ENCODE measurements at places on chromosomes 4 and X.

DNA sequence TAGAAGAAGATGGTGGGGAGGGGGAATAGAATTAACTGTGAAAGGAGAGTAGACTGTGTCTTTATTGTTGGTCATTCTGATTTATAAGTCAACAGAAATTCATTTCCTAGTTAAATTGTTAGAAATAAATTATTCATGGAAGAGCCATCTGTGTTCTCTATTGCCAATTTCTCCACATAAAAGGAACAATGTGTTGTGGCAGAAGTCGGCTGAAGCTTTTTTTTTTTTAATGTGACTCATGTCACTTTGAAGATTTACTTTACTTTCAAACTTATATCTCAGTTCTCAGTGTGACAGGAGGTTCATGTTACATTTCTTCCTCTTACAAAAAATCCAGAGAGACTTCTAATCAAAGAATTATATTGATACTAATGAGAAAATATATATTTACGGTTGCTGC is 60.5 kb downstream of the CPE start:
- DNase-seq, result no peak

- DNase-seq, result no peak
Observed at GRCh38 chr4:8639777-8640720, 47.5 kb downstream of the CPZ start.

DNA sequence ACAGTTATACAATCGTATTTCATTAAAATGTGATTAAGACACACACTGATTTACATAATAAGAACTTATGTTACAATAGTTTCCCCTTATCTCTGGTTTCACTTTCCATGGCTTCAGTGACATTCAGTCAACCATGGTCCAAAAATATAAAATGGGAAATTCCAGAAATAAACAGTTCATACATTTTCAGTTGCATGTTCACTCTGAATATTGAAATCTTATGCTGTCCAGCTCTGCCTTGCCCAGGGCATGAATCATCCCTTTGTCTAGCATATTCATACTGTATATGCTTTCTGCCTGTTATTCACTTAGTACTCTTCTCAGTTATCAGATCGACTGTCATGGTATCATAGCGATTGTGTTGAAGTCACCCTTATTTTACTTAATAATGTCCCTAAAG is 173.8 kb upstream of the DCAF12L2 start:
- DNase-seq, result no peak

GRCh38 chrX:30935985-30936384 is 46.9 kb upstream of the TAB3 start:
- no peak for DNase-seq

- no peak for DNase-seq
Observed at GRCh38 chrX:136755411-136755810, 25.3 kb downstream of the ARHGEF6 start.

DNA sequence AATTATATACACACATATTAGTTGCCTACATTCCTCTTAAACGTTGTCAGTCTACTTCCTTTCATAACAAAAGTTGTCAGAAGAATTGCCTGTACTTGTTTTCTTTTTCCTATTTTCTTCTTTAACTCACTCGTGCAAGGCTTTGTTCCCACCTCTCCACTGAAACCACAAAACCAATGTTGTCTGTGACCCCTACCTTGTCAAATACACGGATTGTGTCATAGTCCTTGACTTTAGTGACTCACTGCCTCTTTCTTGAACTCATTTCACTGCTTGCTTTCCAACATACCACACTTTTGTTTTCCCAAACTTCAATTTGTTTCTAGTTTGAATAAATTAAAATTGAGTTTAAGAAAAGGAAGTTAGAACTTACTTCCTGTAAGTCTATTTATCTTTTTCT is 283.9 kb upstream of the AGA start:
- DNase-seq, result no peak

GRCh38 chr4:13626492-13627177 is 890 bp downstream of the BOD1L1 start:
- no peak for DNase-seq

DNA sequence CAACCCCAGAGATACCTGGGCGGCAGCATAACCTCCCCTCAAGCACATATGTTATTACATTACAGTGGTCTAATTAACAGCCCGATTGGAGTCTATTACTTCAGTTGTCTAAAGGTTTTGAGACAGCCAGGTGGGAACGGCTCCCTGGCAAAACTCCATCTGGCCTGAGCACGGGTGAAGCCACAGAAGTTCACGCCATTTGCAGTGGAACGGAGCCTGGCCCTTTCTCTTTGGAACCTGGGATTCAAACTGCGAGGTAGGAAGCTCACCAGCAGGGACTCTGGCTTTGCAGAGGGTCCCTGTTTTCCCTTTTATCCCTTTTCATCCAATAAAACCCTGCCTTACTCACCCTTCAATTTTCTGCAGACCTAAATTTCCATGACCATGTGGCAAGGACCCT is 45.9 kb upstream of the NEIL3 start:
- DNase-seq, result no peak

- DNase-seq, result no peak
Observed at GRCh38 chr4:153466081-153466948, at the start of gene TMEM131L. TSS of gene TMEM131L (plus strand) at chr4:153466360. CDS start at chr4:153466398, 38 bp downstream.

- DNase-seq, result peak; percentile 2
Observed at GRCh38 chrX:97268182-97268680, 384.5 kb downstream of the RPA4 start.

DNA sequence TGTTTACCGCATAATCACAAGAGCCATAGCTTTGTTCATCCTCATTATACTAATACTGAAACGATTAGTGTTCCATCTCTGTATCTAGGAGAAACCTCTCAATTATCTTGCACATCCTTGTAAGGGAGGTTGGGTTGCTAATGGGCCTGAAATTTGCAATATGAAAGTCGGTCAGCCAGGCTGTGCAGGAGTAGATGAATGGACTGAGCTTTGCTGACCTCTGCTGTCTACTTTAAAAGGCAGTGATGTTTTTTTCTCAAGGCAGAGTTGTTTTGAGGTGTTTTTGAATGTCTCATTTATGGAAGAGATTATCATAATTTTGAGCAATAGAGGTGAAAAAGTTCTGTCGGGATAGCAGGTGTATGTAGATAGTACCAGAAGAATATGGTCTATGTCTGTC is 47.9 kb upstream of the LINC00632 start:
- DNase-seq, result no peak

GRCh38 chr4:37279894-37280592 is 35.5 kb downstream of the NWD2 start:
- DNase-seq, result no peak

GRCh38 chr4:142556570-142557238 is 289.4 kb downstream of the INPP4B start:
- no peak for DNase-seq

- DNase-seq, result no peak
Observed at GRCh38 chr4:156109943-156110900, 156.6 kb upstream of the CTSO start.

DNA sequence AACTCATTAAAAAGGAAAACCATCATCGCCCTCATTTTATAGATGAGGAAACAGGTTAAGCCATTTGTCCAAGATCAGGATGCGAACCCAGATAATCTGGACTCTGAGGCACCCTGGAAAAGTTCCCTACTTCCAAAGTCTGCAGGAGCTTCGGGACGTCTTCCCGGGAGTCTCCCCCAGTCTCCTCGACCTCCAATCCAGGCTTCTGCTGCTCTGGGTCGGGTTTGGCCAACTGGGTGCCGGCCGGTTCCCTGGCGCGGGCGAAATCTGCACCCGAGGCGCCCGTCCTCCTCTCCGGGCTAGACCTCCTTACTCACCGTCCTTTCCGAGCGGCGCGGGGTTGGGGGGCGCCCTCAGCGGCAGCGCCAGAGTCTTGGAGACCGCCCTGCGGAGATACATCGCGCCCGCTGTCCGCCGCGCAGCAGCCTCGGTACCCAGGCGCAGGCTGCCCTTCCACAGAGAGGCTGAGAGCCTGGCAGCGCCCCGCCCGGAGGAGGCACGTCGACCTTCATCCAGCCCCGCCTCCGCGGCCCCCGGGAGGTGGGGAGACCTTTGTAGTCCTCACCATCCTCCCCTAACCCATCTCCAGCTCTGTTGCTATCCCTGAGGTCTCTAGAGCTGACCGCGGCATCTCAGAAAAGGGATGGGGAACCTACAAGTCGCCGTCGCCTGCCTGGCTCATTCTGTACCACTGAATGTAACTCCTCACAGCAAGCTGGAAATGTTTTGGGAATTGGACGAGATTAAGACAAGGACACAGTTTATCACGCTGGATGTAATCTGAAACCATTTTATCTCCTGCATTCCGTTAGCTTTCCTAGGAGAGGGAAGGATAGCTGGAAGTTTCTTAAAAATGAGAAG is at the start of gene MGARP:
Gene MGARP, minus strand, starts transcription at position 466 of the 861 bp plus-strand sequence. Its CDS starts 67 bp downstream, at position 399.
- no peak for DNase-seq

DNA sequence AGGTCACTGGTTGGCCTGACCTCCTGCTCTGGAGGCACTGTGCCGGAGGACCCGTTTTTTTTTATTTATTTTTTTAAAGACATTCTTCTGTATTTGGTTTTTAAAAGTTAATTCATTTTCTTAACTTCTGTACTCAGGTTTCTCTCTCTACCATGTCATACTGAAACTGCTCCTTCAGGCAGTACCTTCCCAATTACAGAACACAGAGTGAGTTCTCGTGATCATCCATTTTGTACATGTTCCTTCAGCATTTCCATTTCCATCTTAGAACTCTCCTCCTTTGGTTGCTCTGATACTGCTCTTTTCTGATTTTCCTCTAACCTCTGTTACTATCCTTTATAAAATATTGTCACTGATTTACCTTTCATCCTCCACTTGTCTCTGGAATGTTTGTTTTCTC is 17.9 kb downstream of the UBE2K start:
- DNase-seq, result no peak

DNA sequence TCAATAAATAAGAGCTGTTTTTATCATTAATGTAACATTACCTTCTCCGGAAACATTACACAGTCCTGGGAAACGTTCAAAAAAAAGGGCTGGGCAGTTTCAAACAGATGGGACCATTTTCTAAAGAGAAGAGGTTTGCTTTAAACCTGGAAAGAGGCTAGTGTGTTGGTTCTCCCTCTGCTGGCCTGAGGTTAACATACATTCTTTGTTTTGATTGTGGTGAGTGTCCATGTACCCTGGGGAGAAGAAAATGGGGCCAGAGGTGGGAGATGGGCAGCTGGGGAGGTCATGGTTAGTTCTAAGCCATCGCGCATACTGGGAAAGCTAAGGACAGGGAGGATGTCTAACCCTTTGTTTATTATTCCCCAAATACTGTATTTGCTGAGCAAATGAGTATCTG is 194.7 kb downstream of the CPEB2 start:
- no peak for DNase-seq

DNA sequence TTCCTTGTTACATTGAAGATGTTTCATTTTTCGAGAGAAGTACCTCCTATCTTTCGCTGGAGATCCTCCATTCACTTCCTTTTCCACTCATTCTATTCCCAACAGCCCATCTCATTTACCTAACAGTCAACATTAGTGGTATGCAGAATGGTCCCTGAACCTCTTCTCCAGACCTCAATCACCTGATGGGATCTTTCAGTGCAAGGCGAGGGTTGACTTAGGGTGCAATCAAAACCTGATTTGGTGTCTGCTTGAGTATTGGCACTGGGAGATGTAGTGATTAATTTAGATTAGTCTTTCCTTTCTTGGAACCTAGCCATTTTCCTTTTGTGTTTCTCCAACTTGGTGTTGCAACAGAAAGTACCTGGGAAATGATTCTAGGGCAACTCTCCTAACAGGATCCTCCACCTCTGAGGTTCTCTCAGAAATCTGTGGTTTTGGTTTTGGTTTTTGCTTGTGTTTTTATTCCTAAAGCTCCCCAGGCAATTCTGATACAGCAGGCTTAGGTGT is 18.4 kb downstream of the DDX3X start:
- DNase-seq, result no peak

DNA sequence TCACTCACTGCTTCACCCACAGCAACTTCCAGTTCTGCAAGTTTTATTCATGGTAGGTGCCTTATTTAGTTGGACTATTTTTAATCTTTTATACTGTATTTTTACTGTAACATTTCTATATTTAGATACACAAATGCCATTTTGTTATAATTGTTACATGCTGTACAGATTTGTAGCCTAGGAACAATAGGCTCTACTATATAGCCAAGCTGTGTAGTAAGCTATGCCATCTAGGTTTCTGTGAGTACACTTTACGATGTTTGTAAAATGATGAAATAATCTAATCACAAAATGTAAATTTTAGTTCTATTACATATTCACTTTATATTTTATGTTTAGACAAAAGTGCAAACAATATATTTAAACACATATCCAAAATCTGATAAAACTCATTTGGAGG is 1187.8 kb downstream of the TECRL start:
- DNase-seq, result no peak

- DNase-seq, result no peak
Observed at GRCh38 chr4:27524224-27524623, 663.6 kb downstream of the STIM2 start.

DNA sequence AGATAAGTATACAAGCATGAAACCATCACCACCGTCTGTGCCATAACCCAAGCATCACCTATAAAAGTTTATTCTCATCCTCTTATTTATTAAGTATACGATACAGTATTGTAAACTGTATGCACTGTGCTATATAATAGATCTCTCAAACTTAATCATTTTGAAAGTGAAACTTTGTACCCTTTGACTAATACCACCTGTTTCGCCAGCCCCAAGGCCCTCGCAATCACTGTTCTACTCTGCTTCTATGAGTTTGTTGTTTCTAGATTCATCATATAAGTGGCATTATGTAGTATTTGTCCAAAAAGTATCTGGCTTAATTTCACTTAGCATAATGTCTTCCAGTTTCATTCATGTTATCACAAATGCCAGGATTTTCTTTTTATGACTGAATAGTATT is 72.1 kb upstream of the DOCK11 start:
- DNase-seq, result no peak

DNA sequence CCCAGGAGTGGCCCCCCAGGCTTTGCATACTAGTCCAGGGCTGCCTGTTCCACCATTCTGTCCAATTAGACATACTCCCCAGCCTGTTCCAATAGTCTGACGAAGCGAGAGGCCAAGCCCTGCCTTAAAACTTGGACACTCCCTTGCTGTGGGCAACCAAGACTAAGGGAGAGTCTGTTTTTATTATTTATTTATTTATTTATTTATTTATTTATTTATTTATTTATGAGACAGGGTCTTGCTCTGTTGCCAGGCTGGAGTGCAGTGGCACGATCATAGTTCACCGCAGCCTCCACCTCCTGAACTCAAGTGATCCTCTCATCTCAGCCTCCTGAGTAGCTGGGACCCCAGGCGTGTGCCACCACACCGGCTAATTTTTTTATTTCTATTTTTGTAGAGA is 6.6 kb downstream of the KIT start:
- DNase-seq, result no peak

DNA sequence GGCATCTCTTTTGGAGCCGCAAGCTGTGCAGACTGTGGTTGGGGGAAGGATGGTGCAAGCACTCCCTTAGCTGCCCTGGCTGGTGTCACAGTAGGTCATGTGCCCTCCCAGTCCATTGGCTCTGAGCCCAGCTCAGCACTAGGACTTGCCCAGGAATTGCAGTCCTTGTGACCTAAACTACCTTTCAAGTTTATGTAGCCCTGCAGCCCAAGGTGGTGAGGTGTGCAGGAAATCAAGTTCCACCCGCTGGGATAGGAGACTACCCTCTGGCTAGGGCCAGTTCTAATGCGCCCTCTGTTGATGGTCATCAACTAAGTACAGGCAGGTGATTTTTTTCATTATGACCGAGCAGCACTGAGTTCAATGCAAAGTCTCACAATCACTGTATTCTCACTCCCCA is 335.2 kb downstream of the UBE2NL start:
- no peak for DNase-seq

Measured in fibroblast of skin of left biceps (primary cell).